Natural killer cell (primary cell): ENCODE measurements at places on chromosomes 13 and 19. TPM values are rescaled to one million over a fixed set of nuclear protein-coding genes. Genes with fewer than 3 reads are reported as not detected.
A peak's percentile ranks its signal among the peaks of the same experiment; 100 is the strongest.

Gene FGF14
- total RNA-seq = not detected

Gene C1QTNF9B
- total RNA-seq = not detected

Gene ATP8A2
- total RNA-seq = 0.43 TPM

Gene SIAH3
- not detected for total RNA-seq

Gene TMEM221
- not detected for total RNA-seq

Gene CARD8
- total RNA-seq = 216 TPM

Gene IZUMO2
- total RNA-seq = not detected

Gene ACP4
- not detected for total RNA-seq

DNA sequence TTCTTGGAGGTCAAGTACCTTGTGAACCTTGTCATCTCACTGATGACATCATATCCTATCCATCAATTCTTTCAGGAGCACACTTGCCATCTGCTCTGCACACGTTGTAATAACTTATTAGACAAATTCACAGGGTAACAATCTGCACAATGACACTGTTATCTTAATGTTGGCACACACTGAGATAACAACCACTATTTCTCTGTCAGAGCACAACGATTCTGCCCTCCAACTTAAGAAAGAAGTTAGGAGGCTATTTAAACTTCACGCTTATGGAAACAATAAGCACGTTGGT lies 351.3 kb downstream of the DACH1 start:
- DNase-seq = no peak

- no peak for DNase-seq
Observed at GRCh38 chr13:114319441-114319913, 5.2 kb downstream of the CHAMP1 start.

DNA sequence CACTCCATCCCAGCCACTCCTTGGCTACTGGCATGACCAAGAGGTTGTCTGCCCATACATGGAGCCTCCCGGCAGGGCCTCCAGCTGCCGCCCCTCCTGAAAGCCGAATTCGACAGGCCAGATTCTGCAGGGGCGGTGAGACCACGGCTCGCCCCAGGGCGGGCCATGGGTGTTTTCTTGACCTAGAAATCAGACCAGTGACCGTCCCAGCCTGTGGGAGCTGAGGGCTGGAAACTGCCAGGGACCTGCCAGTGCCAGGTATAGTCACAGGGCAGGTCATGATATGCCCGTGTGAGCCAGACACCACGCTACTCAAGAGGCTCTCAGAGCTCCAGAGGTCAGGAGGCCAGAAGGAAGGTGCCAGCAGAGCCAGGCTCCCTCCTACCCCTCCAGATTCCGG lies 16.8 kb downstream of the DAPK3 start:
- DNase-seq = no peak

DNA sequence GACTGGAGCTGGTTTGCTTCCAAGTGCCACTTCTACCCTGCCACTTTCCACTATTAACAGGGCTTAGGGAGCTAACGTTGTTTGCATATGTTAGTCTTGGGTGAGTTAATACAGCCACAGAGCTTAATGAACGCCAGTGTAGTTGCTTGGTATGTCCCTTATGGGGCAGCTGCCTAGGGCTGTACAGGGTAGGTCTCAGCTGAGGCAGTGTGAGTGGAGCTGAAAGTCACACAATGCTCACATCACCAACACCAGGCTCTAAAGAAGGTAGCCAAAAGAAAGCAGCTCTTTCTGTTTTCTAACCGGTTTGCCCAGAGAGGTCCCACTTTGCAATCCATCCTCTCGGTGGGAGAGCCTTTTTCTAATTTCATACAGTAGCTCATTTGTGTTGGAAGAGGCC lies 186.2 kb downstream of the RGCC start:
- DNase-seq = no peak

GRCh38 chr13:36362914-36363313 lies 16.7 kb upstream of the SPART start:
- no peak for DNase-seq

DNA sequence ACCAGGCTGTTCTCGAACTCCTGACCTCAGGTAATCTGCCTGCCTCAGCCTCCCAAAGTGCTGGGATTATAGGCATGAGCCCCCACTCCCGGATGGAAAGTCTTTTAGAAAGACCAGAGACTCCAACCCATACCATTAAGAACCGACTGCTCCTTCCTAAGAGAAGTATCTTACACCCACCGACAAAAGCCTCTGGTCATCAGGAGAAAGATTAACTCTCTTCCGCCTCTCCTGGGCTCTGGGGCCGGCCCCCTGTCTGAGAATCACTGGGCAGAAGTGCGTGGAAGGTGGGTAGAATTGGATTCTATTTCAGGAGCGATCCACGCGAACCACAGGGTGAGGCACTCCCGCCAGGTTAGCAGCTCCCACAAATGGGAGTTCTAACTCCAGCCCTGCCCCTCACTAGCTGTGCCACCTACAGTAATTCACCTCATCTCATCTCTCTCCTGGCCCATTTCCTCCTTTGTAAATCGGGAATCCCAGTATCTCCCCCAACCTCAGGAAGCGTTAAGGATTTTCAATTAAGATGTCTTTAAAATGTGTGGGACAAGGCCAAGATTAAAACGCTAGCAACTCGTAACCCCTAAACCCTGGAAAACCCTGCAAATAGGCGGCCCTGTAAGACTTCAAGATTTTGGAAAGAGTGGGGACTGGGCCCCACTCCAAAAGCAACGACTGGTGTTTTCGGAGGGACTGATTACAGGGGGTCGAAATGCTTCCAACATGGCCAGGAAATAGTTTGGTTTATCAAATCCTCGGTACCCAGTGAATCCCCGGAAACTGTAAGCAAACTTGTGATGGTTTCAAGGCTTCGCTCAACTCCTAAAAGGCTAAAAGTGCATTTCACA lies 1.3 kb downstream of the HNRNPL start:
- DNase-seq = peak; percentile 22

DNA sequence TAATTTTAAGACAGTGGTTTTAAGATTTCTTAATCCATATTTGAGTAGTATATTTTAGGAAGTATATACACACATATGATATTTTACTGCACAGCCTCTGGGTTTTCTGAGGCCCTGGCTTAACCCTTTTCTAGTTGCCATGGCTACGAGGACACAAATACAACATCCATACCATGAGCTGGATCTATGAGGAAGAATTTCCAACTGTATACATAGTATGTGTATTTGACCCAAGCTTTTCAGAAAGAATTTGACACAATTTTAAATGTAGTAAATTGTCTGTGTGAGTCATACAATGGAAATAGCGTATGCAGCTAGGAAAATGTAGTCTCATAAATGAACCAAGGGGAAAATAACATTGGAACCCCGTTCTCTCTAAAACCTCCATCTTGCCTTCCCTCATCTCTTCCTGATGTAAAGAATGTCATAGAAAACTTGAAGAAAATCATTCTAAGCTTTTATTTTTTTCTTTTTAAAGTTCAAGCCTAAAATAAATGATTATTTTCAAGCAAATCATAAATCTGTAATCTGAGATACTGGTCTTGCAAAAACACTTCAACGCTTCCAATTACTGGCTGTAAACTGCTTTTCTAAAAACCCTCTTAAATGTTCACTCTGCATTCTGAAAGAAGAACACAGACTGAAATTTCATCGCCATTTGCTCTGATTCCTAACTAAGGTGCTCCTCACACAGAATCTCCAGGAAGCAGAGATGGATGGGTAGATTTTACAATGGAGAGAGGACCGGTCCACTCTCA lies 172.4 kb downstream of the LACC1 start:
- DNase-seq = no peak

GRCh38 chr13:47226516-47226915 lies 329.7 kb upstream of the HTR2A start:
- DNase-seq = no peak

DNA sequence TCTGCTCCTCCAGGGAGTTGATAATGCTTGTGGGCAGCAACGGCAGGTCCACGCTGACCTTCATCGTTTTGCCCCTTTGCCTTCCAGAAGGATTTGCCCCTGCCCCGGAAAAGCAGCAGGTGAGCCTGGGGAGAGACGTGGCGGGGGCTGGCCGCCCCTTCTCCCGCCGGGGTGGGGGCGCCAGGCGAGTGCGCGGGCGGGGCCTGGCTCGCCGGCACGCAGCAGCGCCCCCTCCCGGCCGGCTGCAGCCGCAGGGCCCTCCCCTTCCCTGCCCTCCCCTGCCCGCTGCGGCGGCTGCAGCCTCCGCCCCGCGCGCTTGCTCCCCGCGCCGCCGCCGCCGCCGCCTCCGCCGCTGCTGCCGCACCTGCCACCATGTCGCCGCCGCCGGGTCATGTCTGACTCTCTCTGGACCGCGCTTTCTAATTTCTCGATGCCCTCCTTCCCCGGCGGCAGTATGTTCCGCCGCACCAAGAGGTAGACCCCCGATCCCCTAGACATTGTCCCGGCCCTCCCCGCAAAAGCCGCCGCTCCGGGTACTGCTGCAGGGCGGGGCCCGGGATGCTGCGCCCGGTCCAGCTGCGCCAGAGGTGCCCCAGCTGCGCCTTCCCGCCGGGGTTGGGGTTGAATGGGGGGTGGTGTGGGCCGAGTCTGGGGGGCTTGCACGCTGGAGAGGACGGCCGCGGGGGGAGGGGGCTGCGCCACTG lies at the start of gene MAST1:
TSS of gene MAST1 (plus strand) at position 334 of the 704 bp plus-strand sequence. CDS start at position 392, 58 bp downstream.
- peak; percentile 60 for DNase-seq

DNA sequence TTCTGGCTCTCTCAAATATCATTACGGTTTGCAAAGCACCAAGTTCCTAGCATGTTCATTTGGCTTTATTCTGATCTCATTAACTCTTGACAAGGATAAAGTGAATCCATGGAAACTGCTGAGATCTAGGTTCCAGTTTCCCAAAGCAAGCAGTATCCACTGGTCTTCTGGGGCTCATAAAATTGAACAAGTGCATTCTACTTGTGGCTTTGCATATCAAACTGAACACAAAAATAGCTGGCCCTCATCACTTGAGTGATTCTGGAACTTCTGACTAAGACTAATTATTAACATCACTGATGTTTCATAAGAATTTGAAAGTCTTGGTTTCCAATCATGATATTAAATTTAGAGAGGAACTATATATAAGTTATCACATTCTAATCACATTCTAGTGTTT lies 6.3 kb upstream of the KCTD12 start:
- DNase-seq = no peak

DNA sequence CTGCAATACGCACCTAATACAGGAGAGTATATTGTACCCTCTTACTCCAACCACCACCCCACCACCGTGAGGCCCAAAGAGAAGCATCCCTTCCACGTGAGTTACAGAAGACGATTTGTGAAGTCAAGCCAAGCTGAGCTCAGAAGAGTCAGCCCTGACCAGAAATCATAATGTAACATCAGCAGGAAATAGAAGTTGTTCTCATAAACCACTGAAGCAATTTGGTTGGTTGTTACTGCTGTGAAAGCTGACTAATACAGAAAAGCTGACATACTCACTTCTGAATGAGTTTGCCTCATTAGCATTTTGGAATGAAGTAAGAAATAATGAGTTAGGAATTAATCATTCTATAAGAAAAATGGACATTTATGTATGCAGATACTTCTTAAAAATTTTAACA lies 749.4 kb upstream of the SLC10A2 start:
- DNase-seq = no peak

- no peak for DNase-seq
Observed at GRCh38 chr19:5621311-5621944, 1.1 kb downstream of the SAFB2 start.

DNA sequence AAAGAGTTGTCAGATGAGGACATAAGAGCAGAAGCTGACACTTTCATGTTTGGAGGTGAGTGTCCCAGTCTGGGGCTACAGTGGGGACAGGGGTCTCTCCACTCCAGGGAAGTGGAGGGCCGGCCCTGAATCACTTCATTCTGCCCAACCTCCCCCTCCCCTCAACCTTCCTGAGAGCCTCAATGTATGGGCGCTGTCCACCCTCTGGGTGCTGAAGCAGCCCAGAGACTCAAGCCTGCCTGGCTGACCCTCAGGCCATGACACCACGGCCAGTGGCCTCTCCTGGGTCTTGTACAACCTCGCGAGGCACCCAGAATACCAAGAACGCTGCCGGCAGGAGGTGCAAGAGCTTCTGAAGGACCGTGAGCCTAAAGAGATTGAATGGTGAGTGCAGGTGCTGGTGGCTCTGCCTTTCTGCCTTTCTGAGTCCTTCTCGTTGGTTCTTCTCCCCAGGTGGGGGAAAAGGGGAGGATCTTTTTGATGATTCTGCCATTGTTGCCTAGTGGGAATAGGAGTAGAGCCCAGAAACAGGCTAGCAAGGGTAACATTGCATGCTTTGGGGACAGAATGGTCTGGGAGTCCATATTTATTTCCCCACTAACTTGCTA lies 8.8 kb downstream of the CYP4F8 start:
- peak; percentile 18 for DNase-seq

DNA sequence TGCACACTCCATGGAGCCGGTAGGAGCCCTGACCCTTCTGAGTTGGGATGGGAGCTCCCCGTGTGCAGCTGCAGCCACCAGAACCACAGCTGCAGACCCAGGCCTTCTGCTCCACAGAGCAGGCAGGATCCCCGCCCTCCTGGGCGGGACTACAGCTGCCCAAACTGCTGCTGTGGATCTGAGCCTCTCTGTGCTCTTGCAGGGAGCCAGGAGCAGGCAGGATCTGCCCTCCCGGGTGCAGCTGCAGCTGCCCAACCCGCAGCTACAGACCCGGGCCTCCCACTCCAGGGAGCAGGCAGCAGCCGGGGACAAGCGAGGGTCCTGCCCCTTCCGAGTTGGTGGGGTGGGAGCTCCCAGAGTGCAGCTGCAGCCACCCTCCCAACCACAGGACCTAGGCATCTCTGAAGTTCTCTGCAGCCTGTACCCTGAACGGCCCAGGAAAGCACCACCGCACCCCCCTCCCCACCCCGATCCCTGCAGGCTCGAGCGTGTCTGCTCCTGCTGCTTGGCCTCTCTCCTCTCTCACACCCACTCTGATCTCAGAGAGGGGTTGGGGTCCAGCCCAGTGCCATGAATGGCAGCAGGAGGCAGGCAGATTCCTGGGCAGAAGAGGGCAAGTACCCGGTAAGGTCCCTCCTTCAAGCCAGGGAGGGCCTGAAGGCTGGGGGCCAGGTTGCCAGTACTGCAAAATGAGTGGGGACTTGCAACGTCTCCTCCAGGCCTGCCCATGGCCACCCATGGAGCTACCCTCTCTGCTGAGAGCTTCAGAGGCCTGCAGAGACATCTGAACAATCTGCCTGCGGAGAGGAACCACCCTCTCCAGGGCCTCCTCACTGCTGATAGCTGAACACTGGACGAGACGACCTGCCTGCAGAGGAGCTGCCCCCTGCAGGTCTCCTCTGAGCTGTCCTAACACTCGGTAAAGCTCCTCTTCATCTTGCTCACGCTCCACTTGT lies 16.4 kb upstream of the EMP3 start:
- no peak for DNase-seq

- no peak for DNase-seq
Observed at GRCh38 chr19:48372904-48373303, 8.7 kb downstream of the SYNGR4 start.

GRCh38 chr19:16847430-16847829 lies 18.2 kb downstream of the SIN3B start:
- no peak for DNase-seq

GRCh38 chr19:38979812-38980211 lies 4.3 kb upstream of the FBXO17 start:
- no peak for DNase-seq
